ENCODE measurements at places on chromosomes 3 and 15.

- DNase-seq: no peak
These were observed 64.7 kb downstream of the GPR176 start for GRCh38 chr15:39855400-39855799.

- DNase-seq: no peak
These were observed 71.2 kb downstream of the CYP19A1 start for GRCh38 chr15:51267051-51267702.

DNA sequence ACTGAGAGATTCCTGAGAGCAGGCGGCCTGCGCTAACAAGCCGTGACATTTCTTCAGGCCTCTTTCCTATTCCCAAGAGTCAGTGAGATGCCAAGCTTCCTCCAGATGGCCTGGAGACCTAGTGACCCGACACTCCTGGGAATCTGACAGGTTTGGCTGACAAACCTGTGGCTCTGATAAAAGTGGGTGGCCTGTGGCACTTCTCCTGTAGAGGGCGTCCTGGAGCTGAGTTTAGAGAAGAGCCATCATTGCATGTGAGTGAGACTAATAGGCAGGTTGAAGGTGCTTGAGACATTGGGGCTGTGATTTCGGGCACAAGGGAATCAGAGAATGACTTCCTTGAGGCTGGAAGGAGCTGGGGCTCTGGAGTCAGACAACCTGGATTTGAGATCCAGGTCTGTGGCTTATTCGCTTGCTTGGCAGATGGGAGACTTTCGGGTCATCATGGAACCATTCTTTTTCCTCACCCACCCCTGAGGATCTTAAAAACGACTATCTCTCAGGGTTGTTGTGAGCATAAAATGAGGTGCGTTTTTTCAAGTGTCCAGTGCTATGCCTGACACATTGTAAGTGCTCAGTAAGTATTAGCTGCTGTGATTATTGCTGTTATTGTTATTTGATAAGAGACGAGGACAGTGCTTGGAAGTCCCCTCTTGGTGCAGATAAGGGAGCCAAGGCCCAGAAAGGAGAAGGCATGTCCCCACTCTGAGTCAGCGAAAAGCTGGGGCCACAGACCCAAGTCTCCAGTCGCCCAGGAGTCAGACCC lies 77.2 kb downstream of the SCN10A start:
- DNase-seq: no peak

DNA sequence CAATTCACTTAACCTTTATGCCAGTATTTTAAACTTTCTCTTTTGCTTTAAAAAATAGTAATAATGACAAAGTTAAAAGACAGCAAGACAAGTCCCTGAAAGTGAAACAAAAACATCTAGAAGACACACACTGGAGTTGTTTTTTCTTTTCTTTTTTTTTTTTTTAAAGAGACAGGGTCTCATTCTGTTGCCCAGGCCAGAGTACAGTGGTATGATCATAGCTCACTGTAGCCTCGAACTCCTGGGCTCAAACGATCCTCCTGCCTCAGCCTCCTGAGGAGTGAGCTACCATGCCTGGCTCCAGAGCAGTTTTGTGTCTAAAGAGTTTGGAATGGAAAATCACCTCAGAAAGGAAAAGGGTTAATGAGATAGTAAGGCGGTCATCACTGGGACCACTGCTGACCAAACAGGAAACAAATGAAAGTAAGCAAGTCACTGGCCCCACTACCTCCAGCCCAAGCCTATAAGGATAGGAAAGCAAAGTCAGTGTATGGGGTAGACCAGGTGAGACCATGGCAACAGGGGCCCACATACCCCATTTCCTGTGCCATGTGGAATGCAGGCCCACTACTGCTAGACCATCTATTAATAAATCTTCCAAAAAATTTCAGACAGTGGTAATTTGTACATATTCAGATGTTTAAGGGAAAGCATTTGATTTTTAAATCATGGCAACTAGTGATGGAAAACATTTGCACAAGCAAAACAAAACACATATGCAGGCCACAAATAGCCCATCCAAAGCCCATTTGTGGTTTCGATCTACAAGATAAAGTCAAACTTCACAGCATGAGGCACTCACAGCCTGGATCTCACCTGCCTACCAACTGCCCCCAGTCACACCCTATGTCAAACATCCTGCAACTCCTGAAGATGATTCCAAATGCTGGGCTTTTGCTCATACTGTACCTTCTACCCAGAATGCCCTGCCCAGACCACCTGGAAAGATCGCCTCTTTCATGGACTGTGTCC lies 62.6 kb downstream of the OSBPL10 start:
- no peak for DNase-seq

DNA sequence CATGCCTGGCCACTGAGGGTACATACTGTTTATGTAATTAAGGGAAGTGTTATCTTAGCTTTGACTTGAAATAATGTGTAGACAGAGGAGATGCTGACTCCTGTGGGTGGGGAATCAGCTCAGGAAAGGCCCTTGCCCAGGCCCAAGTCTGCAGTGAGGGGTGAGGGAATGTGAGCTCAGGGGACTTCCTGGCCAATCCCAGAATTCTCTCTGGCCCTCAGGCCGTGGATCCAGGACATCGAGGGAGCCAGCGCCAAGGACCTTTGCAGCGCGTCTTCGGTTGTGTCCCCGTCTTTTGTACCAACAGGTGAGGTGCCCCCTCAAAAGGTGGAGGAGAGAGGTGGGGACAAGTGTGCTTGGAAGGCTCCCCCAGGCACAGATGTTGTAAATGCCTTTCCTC lies 6.4 kb downstream of the CIB1 start:
- no peak for DNase-seq

Measured in ureter (tissue), 1 donor.